HS-27A (cell line): ENCODE measurements at places on chromosomes 5 and 9.

DNA sequence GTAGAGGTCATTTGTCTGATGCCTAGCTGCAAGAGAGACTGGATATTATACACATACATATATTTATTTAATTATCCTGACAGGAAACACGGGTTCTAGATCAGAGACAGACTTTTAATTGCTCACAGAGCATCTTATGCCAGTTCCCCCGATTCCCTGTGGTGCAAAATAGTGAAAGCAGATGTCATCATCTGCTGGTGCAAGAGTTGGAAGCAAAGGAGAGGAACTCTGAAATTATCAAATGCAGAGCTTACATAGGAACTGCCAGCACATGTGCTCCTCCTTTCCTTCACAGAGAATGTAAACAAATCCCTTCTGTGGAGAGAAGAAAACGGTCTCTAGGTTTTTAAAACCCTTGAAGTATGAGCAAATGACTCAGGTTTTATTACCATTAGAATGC is 69.3 kb downstream of the DTWD2 start:
- no peak for DNase-seq

- no peak for DNase-seq
Observed at GRCh38 chr9:100131216-100131615, 32.2 kb downstream of the INVS start.

GRCh38 chr9:121272401-121272948 is 4.5 kb downstream of the GSN start:
- DNase-seq: no peak

GRCh38 chr9:95202076-95202681 is 115.3 kb downstream of the FANCC start:
- DNase-seq: no peak

DNA sequence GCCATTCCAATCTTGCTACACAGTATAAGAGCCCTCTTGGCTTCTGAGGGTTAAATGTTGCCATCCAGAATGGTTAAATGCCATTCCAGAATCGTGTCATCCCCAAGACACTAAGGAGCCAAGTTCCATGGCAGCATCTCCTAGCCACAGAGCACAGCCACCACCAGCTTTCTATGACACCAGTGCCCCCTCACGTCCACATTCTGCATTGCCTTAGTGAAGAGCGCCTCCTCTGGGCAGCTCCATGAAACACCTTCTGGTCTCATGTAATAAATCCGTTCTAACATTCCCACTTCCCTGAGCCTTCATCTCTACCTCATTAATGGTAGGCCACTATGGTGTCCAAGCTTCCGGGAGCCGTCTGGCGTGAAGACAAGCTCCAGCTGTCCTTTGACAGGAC is 12.4 kb downstream of the CBY3 start:
- no peak for DNase-seq
